Suprapubic skin (tissue), 4 donors: ENCODE measurements at places on chromosomes 7 and 10.
A peak's percentile ranks its signal among the peaks of the same experiment; 100 is the strongest.

DNA sequence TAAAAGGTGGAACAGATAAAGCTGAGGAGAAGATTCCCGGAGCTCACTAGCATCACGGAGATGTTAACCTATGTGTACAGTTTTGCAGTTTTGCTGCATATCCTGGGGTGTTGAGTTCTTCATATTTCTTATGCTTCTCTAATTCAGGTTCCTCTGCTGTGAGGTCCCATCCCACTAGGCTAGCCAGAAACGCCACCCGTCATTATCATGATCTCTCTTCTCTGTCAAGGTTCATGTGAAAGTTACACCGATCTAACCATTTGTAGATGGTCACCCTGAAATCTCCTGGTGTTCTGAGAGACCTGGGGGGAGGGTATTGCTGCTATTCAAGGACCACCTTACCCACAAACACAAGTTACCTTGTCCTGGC lies 136.3 kb downstream of the CCDC71L start:
- DNase-seq: no peak

DNA sequence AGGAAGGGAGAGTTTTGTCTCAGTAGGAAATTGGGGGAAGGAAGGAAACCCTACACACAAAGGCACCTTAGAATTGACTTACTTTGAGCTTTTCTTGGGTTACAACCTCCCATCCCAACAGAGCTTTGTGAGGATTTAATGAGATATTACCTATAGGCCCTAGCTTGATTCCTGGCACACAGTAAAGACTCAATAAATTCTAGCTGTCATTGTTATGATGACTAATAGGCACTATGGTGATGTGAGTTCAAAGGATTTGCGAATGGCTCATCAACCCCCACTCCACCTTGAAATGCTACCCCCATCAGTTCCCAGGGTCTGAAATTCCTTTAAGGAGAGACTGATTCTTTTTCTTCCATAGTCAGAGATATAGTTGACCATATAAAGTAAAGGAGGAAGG lies 67.9 kb upstream of the SMNDC1 start:
- no peak for DNase-seq

GRCh38 chr7:51228386-51228958 lies 88.1 kb downstream of the COBL start:
- DNase-seq: no peak

DNA sequence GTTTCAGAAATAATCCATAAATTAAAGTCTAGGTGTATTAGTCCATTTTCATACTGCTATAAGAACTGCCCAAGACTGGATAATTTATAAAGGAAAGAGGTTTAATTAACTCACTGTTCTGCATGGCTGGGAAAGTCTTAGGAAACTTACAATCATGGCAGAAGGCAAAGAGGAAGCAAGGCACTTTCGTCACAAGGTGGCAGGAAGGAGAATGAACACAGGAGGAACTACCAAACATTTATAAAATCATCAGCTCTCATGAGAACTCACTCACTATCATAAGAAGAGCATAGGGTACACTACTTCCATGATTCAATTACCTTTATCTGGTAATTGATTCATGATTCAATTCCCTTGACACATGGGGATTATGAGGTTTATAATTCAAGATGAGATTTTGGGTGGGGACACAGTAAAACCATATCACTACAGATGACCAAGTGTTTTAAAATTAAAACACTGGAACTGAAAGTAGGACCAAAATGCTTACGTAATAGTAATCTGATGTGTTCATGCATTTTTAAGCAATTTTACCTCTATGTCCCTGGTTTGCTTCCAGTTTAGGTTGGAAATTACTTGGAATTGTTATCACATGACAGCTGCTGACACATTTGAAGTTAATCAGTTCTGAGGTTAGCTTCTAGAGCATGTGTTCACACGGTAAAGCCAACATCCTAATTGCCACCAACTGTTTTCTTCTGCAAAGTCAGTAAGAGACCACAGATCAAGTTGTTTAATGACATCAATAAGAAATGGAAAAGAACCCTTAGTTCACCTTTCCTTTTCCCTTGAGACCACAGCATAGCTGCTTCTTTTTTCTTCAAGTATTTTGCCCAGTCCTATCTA lies 48.4 kb upstream of the SEMA3C start:
- no peak for DNase-seq

GRCh38 chr7:34622182-34622581 lies 35.8 kb upstream of the NPSR1 start:
- no peak for DNase-seq

GRCh38 chr7:117872561-117873309 lies 506 bp downstream of the CTTNBP2 start:
- DNase-seq: peak; percentile 62

DNA sequence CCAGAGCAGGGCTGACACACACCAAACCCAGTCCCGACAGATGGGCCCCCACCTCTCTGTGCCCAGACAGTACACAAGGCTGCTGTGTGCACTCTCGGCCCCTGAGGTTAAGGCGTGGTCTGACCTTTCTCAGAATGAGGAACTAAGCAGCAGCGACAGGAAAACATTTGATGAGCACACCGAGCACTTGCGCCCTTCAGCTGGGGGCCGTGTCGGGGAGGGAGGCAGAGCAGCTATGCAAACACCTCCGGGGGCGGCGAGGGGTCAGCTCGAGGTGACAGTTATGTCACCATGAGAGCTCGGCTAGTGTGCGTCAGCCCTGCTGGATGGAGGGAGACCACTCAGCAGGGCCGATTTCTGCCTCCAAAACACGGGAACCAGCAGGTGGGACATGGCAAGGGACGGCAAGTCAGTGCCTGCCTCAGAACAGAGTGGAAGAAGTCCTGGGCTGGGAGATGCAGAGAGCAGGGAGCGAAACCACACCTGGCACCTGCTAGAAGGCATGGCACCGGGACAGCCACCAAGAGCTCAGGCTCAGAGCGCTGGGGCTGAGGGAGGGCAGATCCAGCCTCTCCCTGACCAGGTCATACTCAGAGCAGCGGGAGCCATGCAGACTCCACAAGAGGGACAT lies 57.4 kb downstream of the CHST15 start:
- no peak for DNase-seq

DNA sequence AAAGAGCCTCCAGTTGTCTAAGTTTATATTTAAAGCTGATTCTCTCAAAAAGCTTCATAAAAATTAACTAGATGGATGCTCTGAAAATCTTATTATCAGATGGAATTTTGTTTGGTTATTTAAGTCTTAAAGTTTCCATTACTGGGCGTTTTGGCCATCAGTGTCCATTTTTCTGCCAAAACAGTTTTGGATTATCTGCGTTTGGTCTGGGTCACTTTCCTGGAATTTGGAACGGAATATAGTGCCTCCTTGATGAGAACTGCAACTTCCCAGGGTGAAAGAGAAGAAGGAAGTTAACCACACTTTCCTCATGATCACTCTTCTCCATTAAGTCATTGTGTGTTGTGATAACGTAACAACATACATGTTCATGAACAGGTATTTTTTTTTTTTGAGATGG lies 764.9 kb upstream of the AUTS2 start:
- no peak for DNase-seq

- no peak for DNase-seq
These were observed 27.3 kb upstream of the PFKP start for GRCh38 chr10:3040069-3040468.

- DNase-seq: no peak
These were observed 4.4 kb downstream of the RNF216 start for GRCh38 chr7:5776894-5777660.

GRCh38 chr7:17746020-17746530 lies 194.2 kb downstream of the SNX13 start:
- no peak for DNase-seq

DNA sequence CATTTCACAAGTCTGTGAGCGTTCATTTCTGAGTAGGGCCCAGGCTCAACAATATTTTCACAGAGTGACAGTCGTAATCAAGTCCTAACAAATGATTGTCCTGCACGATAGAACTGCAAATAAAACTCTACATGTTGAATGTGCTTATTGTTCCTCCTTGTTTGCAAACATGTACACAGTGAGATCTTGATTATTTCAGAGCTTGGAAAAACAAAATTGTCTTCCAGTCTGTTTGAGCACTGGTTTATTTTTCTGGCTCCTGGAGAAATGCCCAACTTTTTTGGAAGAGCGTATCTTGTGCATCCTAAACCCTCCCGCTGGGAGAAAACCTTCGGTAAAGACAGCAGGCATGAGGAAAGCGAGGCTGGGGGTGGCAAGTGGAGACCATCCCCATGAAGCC lies 91.1 kb downstream of the TEX36 start:
- no peak for DNase-seq

DNA sequence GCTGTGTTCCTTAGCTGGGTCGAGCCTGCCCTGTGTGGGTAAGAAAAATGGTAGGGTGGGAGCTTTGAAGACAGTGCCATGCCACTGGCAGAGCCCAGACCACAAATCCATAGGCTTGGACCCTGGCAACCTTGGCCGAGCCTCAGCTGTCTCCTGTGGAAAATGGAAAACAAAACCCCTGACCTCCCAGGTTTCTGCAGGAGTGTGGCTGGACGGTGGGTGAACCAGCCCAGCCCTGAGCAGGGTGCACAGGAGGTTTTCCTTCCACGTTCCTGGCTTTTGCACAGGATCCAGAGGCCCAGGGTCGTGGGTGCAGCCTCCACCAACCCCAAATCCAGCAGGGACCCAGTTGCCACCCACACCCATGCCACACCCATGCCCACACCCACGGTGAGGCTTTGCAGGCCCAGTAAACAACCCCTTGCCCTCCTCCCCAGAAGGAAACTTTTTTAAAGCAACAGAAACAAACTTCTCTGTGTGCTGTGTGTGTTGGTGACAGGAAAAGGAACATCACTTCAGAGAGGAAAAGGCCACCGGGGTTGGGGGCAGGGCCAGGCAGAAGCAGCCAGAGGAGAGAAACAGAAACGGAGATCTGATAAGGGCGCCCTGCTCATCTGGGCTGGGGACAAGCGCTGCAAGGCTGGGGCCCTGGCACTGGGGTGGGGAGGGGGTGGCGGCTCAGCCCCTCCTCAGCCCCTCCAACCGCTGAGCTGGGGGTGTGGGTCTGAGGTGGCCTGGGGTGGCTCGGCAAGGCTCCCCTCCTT lies 20.7 kb upstream of the ZMIZ1 start:
- DNase-seq: peak; percentile 69

GRCh38 chr7:112176693-112177415 lies 29.3 kb downstream of the DOCK4 start:
- no peak for DNase-seq

- peak; percentile 73 for DNase-seq
These were observed at the start of gene PRRT4 for GRCh38 chr7:128361411-128362379. Gene PRRT4 (minus strand): TSS chr7:128361690.

- no peak for DNase-seq
These were observed 134.0 kb downstream of the SEMA3E start for GRCh38 chr7:83514977-83515376.

DNA sequence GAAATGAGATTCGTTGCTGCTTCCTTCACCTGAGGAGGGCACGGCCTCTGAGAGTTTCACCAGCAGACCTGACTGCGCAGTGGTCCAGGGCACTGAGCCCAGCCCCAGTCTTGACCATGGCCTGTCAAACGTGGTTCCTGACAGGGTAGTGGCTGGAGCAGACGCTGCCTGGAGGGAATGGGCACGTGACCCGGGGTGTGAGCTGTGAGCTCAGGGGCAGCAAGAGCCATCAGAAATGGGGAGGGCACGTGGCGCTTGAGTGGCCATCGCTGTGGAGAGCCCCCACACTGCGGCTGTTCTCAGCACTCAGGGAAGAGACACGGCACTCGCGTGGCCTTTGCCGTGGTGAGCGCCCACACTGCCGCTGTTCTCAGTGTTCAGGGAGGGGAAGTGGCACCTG lies 12.0 kb downstream of the FAM20C start:
- no peak for DNase-seq

DNA sequence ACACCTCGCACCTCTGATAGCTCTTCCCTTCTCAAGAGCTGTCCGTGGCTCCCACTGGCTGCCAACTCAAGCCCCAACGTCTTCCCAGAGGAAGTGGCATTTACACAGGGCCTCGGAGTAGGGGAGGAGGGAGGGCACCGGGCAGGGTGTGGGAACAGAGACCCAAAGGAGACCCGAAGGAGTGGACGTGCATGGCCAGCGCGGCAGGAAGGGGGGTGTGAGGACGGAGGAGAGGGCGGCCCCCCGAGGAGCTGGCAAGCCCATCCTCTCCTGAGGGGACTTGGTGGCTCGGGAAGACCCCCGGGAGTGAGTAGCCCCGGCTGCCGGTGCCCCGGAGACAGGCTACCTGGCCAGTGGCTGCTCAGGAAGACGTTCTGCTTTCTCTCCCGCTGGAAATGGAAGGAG lies 85.9 kb downstream of the FOXL3 start:
- DNase-seq: peak; percentile 64

DNA sequence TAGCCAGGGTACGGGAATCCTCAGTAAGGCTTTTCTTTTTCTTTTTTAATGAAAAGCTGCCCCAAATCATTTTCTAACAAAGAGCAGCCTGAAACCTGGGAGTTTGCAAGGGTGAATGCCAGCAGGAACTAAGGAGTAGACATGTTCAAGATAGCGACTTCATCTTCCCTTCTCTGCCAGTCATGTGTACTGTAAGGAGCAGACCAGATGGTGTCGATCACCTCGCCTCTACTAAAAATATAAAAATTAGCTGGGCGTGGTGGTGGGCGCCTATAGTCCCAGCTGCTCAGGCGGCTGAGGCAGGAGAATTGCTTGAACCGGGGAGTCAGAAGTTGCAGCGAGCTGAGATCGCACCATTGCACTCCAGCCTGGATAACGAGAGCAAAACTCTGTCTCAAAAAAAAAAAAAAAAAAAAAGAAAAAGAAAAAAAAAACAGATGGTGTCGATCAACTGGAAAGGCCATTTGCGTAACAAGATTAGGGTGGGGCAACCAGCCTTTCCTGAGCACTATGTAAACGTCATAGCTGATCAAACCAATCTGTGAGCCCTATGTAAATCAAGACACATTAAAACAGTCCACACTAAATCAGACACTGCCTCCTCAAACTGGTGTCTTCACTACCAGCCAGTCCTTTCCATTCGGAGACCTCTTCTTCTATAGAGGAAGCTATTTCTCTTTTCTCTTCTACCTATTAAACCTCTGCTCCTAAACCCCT lies 33.8 kb downstream of the NOLC1 start:
- DNase-seq: no peak

DNA sequence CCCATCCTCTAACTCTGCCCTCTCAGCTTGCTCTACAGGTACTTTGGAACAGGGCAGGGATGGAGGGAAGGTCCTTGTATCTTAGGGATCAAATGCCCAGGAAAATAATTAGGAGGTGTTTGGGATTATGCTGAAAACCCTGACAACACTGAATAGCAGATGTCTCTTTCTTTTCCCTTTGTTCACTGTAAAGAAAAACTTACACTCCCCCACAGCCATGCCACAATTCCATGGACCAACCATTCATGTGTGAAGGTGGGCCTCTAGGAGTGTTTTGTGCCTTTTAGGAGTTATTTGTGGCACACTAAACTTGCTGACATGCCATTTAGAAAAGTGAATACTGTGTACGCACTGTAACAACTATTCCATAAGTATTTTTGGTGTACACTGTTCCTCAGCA lies 108.1 kb downstream of the SNX10 start:
- no peak for DNase-seq
